Lower lobe of right lung (tissue), 2 donors: ENCODE measurements at places on chromosomes 2 and 18. TPM values are rescaled to one million over a fixed set of nuclear protein-coding genes. Genes with fewer than 3 reads are reported as not detected.

The CCDC85A gene
- total RNA-seq: 17.0 TPM

GRCh38 chr2:218325566-218326160 lies 31.0 kb upstream of the CATIP start:
- no peak for DNase-seq

DNA sequence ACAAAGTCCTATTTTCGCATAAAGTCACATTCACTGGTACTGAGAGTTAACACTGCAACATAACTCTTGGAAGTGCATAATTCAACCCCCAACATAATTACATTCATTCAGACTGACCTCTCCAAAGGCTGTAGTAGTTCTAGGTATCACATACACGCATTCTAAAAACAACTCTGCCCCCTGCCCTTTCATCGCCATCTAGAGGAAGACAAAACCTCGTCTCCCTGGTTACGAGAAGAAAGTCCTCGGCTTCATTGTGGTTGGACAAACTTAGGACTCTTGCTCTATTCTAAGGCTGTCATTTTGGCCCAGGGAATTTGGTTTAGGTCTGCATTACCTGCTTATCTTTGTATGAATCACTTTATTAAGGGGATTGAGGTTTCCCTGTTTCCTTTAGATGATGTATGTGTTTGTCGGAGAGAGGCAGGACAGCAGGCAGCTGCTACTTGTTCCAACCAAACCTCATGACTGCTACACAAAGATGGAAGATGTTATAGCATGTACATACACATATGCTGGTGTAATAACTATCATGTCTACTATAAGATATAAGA lies 215.4 kb upstream of the NRXN1 start:
- no peak for DNase-seq

DNA sequence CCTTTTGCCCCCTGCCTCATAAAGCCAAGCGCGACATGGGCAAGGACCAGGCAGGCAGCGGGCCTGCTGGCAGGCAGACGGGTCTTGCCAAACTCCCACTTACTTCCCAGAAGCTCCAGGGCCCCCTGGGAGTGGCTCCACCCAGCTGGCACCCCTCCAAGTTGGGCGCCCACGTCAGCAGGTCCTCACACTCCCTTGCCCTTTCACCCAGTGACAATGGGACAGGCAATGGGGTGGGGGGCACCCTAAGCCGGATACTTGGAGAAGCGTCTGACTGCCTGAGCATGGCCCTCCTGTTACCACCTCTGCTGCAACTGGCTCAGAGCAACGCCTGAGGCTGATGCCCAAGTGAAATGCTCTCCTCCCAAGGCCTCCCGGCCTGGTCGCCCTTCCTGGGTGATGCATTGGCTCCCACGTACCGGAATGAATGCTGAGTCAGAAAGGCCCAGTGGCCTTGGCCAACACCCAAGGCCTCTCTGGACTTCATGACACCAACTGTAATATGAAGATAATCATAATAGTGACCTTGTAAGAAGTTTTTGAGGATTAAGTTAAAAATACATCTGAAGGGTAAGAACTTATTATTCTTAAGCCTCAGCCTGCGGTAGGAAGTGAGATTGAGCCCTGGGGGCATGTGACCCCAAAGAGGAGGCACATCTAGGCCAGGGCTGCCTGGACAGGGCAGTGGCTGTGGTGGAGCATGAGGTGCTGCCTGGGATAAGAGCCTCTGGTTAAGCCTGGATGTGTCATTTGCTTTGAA lies 31.6 kb downstream of the KCNK3 start:
- peak; percentile 68 for DNase-seq

GRCh38 chr2:20021405-20022009 lies 9.0 kb upstream of the MATN3 start:
- no peak for DNase-seq

DNA sequence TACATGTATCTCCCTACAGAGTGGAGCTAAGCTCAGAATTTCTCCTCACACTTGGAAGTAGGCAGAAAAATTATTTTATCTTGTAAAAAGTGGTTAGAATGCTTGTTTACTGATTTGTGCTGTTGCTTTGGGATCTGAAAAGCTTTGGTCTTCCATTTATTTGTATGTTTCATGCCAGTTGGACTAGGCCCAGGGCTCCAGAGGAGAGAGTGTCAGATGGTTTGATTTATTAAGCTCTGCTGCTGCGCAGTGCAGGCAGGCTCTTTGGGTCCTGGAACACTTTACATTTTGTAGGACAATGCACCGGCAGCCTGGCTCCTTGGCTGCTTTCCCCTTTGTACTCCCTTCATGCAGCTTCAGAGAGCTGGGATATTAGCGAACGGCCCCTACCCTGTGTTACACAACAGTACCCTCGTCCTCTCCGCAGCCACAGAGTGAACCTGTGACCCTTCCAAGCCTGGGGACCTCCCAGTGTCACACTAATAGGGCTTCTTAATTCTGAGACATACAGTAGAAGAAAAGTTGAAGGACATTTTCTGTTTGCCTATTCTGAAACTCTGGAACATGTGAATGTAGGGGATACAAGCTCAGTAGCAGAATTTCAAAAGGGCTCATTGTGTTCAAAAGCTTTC lies 56.7 kb upstream of the EML6 start:
- no peak for DNase-seq

GRCh38 chr2:159982842-159983785 lies 79.3 kb downstream of the PLA2R1 start:
- no peak for DNase-seq

The TCF23 gene
- total RNA-seq: 1.2 TPM

- DNase-seq: no peak
These were observed 201.4 kb upstream of the SIX2 start for GRCh38 chr2:45210462-45211195.

DNA sequence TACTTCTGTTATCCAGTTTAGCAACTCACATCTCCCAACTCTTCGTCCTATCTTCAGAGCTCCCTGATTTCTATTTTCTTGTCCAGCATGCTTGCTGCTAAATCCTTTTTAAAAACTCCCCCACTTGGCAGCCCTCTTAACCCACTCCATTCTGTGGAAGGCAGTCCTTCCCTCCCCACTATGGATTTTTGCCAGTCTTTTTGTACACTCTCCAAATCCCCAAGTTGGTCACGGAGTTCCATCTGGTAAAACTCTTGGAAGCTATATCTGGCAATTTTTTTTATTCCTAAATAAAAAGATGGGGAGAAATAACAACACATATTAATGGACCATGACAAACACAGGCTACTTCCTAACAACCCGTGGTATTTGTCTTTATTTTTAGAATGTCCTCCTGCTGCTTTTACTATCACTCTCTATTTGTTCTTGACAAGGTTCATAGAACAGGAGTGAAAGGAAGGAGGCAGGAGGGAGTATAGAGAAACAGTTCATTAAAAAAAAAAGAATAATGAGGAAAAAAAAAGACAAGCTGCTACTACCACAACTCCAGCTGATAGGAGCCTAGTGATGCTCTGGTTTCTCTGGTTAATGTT lies 120.0 kb upstream of the THSD7B start:
- DNase-seq: no peak

The CYBRD1 gene
- 262 TPM for total RNA-seq

DNA sequence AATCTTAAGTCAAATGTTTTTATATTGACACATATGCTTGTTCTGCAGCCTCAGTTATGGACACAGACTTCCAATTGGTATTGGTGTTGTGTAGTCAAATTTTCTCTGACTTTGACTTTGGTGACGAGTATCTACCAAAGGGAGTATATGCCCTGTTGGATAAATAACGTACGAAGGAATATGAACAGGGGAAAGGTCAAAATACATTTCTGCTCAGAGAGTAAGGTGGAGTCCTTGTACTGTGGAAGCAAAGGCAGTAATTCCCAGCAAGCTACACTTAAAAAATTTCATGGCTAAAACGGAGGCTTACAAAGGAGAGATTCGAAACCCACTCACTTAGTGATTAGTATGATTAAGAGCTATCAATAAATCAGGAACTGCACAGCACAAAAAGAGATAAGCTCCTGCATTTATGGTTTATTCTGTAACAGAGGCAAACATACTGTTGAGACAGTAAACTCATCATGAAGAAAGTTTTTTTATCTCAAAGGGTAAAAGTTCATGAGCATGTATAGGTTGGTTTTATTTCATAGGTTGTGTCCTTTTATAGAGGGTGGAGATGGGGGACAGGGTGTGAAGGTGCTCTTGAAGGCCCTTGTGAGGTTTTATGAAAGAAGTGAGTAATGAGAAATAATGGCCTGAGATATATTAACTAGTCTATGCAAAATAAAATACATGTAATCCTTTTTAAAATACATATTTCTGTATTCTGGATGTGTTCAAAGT lies 142.7 kb downstream of the CD226 start:
- no peak for DNase-seq

The GAL3ST2 gene
- not detected for total RNA-seq

The ZNF892 gene
- total RNA-seq: 3.9 TPM
